Stimulated activated CD8-positive, alpha-beta memory T cell treated with anti-CD3 and anti-CD28 coated beads, Interleukin-15, amount 100 ng/mL, for 48 hours (primary cell): ENCODE measurements at places on chromosomes 3 and 15.
A peak's percentile ranks its signal among the peaks of the same experiment; 100 is the strongest.

DNA sequence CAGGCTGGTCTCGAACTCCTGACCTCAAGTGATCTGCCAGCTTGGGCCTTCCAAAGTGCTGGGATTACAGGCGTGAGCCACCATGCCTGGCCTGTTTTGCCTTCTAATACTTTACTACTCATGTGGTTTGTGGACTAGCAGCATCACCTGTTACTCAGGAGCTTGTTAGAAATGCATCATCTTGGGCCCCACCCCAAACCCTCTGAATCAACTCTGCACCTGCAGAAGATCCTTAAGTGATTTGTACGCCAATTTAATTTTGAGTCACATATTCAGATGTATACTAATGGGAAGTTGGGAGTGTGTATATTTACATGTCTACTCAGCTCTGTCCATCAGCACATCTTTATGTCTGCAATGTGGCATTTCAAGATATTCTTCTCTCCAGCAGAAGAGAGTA is 6.1 kb downstream of the TBC1D21 start:
- no peak for DNase-seq

- no peak for DNase-seq
Measured at GRCh38 chr3:32422943-32423342, 31.3 kb downstream of the CMTM7 start.

DNA sequence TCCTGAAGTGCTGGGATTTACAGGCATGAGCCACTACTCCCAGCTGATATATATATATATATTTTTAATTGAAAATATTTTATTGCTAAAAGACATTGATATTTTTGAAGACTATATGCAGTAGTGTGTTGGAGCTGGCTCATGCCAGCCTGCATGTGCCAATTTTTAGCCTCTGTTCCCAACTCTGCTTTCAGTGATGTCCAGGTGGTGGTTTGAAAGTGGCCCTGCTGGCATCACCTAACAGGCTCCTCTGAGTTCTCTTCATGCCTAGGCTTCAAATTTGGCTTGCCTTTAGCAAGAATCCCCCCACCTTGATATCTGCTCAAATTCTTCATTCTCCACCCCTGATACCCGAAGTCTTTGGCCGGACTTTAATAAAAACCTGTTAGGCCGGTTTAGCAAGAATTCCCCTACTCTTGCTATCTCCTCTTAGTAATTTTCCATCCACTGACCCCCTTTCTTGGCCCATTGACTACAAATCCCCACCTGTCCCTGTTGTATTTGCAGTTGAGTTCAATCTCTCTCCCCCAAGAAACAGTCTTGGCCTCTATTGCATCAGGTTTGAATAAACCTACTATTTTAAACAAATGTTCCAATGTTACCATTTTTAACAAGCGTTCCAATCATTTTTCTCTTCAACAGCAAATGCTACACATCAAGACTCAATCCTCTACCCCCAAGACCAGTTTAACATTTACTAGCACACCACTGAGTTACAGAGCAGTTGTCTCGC is 23.9 kb upstream of the CTSH start:
- no peak for DNase-seq

- no peak for DNase-seq
Measured at GRCh38 chr3:133709139-133709750, 36.9 kb upstream of the TF start.

GRCh38 chr3:127222163-127222562 is 29.2 kb downstream of the PRR23E start:
- DNase-seq: no peak

DNA sequence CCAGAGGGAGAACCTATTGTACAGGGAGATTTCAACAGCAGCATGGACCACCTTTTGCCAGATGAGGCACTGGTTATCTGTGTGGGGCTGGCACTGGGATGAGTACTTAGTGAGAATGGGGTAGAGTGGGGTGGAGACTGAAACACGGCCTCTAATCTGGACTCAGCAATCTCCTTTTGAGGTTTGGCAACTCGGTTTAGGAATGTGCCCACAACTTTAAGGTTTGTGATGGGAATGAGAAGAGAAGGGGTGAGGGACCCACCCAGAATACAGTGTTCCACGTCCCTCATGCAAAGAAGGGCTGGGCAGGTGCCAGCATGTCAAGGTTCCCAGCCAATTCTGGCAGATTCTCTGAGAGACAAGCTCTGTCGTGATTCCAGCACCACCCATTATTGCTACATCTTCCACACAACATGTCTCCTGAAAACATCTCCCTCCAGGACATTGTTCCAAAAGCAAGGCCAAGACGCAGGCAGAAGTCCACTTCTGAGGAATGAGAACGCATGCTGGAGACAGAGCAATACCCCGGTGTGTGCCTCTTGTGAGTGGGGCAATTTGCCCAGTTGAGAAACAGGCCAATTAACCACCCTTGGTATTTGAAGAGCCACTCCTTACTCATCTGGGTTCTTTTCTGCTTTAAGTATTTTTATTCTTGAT is 37.5 kb upstream of the CCR4 start:
- no peak for DNase-seq

GRCh38 chr3:58175187-58175436 is 35.7 kb downstream of the DNASE1L3 start:
- no peak for DNase-seq

- DNase-seq: no peak
Measured at GRCh38 chr3:153029350-153029749, 132.7 kb upstream of the RAP2B start.

DNA sequence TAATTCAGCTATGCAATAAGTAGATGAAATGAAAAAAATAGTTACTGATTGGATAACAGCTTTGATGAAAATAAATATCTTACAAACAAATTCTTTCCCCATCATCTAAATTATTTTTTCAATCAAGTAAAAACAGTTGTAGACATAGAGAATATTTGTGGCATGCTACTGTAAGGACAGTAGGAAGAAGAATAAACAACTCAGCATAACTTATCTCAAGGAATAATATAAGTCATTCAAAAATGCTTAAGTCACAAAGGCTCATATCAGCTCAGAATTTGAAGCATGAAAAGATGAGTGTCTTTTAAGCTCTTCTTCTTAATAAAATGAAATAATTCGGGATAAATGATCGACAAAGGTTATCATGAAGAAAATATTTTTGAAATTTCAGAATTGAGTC is 1029.0 kb downstream of the ROBO1 start:
- no peak for DNase-seq

DNA sequence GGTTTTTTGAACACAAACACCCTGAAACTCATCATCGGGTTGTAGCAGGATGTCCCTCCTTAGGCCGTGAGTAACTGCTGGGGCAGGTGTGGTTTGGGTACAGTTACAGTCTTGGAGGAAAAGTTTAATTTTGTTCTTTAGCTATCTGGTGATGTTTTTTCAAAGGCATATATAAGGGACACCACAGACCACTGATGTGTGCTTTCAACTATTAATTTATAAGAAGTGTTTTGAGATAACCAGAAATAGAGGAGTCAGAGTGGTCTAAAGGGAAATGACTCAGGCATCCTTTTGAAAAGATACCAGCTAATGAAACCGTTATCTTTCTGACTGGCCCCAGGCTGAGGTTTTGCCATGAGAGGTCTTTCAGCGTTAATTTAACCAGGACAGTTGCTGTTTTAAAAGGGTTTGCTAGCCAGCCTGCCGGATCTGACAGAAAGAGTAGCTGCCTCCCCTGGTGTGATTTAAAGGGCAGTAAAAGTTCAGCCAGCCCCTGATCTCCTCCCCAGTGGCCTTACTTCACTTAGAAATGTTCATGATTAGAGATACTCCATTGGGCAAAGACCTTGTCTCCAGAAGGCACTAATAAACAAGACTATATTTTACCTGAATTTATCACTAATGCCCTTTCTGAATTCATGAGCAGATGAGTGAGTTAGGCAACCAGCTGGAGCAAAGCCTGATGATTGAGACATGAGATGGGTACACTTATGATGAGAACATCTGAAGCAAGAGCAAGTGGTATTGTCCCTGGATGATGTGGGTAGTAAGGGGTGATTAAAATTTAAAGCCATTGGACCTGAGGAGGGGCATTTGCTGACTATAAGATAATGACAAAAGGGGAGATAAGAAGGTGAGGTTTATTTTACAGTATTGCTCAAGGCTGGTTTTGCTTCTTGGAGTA is 482.5 kb upstream of the TBL1XR1 start:
- DNase-seq: peak; percentile 26

GRCh38 chr15:48331796-48332641 is 790 bp downstream of the DUT start:
- DNase-seq: peak; percentile 59

GRCh38 chr15:68348081-68348480 is 70.5 kb downstream of the FEM1B start:
- no peak for DNase-seq

GRCh38 chr15:61047783-61048182 is 181.3 kb downstream of the RORA start:
- no peak for DNase-seq

DNA sequence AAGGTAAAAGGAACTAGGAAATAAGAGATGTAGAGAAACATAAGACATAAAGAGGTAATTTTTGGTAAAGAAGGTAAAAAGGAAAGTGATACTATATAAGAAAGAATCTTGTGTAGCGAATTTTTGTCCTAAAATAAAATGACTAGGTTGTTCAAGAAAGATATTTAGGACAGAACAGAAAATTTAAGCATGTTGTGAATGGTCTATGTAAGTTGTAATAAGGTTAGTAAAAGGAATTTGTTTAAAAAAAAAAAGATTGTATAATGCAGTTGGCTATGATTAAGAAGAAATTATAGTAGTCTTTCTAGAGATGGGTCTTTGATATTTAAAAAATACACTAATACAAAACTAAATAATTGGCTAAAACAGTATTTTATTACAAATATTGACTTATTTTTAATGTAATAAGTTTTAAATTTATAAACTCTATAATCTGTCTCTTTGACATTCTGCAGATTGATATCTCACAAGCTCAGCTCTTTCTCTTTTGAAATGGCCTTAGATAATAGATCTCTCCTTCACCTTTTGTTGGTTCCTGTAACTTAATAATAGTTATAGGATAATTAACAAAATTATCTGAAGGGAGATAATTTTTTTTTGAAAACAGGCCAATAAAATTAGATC is 3.7 kb upstream of the SLC41A3 start:
- no peak for DNase-seq
